ENCODE measurements at places on chromosomes 12 and 14.

- DNase-seq: no peak
These were observed 968.6 kb downstream of the DIO2 start for GRCh38 chr14:79242666-79243065.

- no peak for DNase-seq
These were observed 843.9 kb downstream of the FLRT2 start for GRCh38 chr14:86373886-86374285.

GRCh38 chr14:60532442-60532841 is 23.5 kb downstream of the SIX6 start:
- DNase-seq: no peak

- DNase-seq: no peak
These were observed 36.3 kb downstream of the PTGER2 start for GRCh38 chr14:52350445-52350844.

GRCh38 chr12:44771485-44772021 is 104.6 kb downstream of the NELL2 start:
- no peak for DNase-seq

GRCh38 chr14:71815110-71815509 is 117.1 kb upstream of the RGS6 start:
- DNase-seq: no peak

DNA sequence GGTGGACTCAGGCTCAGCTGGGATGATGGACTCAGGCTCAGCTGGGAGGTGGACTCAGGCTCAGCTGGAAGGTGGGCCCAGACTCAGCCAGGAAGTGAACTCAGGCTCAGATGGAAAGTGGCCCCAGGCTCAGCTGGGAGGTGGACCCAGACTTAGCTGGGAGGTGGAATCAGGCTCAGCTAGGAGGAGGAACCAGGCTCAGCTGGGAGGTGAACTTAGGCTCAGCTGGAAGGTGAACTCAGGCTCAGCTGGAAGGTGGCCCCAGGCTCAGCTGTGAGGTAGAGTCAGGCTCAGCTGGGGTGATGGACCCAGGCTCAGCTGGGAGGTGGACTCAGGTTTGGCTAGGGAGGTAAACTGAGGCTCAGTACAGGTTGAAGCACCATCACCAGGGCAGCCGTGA is 21.8 kb upstream of the C14orf180 start:
- no peak for DNase-seq

DNA sequence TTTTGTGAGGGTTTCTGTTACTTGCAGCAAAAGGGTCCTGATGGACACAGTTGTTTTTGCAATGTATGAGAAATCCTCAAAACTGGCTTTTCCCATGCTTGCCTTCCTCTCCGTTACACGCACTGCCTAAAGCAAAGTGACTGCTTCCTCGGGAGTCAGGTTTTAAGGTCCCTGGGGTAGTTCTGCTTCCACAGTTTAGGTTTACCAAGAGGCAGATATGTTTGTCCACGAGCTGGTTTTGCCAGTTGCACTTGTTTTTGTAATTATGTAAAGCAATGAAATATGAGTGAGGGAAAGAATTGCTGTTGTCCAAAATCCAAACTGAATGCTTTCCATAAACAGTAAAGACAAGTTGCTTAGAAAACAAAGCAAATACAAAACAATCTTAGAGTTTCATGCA is 290.7 kb upstream of the AMIGO2 start:
- DNase-seq: no peak

DNA sequence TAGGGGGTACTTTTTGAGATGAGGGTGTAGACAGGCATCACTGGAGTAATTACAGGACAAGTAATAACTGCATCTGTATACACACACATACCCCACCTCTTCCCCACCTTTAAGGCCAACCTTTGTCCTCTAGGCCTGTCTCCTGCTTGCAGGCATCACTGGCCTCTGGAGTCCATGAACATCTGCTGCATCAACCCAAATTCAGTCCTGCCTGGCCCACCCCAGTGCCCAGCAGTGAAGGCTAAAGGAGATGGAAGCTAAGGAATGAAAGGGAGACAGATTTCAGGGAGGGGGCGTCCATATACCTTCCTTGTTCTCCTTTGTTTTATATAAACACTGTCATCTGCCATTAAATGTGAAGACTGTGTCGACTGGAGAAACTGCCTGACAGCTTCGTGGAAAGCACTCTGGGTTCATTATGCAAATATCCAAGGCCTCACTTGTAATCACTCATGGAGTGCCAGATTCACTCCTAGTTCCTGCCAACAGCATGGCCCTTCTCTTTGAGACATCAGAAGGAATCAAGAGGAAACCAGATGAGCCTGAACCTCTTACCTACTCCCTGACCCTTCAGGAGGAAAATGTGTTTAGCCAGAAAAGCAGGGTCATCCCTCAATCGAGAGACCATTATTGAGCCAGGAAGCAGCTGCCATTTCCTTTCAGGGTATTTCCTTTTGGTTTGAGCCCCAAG is 64.4 kb downstream of the SERPINA3 start:
- no peak for DNase-seq

GRCh38 chr12:21725731-21726130 is 48.8 kb downstream of the KCNJ8 start:
- no peak for DNase-seq

- DNase-seq: no peak
These were observed at the start of gene GPR135 for GRCh38 chr14:59465316-59466135. Gene GPR135, minus strand, starts transcription at chr14:59465380. Its CDS starts 154 bp downstream, at chr14:59465226.

DNA sequence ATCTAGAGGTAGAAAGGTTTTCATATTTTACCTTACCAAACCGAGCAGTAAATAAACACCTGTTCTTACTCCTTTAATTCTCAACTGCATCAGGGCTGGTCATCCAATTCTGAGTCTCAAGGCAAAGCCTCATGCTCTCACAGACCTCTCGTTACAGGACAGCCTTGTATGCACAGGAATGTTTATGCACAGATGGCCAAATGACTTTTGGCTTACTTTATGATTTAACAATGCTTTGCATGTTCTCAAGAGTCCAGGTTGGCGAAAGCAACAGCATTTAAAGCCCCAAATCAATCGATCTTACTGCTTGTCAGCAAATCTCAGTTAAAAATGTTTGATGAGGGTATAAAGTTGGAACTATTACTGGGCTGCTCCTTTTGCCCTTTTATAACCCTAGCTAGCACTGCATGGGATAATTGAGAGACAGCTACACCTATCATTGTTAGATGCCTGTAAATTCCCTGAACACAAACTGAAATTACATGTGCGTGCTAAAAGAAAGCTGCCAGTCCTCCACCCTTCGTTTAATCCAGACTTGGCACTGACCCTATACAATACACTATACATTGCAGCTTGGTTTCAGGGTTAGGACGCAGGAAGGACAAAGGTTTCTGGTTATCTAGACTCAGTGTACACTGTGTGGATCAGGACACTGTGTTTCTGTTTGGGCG is 63.6 kb downstream of the TMCC3 start:
- no peak for DNase-seq

GRCh38 chr14:92411941-92412340 is 89.0 kb downstream of the SLC24A4 start:
- DNase-seq: no peak

DNA sequence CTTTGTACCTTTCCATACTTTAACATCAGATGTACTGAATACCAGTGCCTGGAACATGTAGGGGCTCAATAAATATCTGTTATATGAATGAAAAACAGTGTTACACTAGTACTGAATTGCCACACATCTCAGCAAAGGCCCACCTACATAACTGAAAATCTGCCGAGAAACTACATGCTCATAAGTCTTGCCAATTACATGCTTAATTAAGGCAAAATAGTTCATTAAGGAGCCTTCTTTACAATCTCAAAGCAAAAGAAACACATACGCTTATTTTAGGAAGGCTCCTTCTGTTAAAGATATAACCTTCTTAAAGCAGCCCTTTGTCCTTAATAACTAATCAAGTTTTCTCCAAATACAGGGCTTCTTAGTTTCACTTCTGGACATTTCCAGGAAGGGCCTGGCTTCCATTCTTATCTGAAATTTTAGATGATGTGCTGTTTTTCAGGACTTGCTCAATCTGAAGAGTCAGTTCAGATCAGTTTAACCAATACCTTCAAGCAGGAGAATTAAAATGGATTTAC is 11.5 kb downstream of the LIMA1 start:
- no peak for DNase-seq

DNA sequence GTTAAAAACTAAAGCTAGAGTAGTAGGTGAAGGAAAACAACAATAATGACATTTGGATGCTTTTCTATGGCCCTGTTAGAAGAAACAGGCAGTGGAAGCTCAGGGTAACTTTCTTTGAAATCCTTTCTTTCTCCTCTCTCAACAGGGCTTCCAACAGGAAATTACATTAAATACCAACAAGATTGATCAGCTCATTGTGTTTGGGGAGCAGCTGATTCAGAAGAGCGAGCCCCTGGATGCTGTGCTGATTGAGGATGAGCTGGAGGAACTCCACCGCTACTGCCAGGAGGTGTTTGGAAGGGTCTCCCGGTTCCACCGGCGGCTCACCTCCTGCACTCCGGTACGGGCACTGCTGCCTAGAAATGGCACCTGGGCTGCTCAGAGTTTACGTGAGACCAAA is 81.5 kb downstream of the ESR2 start:
- no peak for DNase-seq

GRCh38 chr12:112005419-112006395 is 7.3 kb downstream of the TMEM116 start:
- DNase-seq: no peak

DNA sequence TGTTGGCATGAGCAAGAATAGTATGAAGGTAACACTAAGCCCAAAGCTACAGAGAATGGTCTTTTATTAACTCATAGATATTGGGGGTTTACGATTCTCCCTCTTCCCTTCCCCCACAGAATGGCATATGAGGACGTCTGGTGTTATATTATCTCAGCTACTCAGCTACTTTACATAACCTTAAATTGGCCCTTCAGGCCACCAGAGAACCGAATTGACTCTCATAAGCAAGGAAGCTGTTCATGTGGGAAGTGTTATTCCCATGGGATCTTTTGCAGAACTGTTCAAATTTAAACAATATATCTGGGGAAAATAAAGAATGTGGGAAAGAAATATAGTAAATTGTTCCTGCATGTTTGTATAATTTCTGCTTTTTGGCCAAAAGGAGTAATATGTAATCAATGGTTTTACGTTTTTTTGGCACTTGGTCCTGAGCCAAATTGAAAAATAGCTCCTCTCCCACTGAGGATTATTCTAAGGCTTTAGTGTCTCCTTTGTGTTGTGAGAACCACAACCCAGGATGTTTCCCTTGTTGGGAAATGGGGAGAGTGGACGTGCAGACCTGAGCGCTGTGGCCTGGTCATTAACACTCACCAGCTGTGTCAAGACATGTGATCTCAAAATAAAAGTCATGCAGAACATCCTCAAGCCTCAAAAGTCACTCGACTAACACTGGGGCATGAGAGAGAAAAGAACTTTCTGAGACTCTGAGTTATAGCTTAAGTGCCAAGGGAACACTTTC is 31.8 kb upstream of the CMAS start:
- DNase-seq: no peak

DNA sequence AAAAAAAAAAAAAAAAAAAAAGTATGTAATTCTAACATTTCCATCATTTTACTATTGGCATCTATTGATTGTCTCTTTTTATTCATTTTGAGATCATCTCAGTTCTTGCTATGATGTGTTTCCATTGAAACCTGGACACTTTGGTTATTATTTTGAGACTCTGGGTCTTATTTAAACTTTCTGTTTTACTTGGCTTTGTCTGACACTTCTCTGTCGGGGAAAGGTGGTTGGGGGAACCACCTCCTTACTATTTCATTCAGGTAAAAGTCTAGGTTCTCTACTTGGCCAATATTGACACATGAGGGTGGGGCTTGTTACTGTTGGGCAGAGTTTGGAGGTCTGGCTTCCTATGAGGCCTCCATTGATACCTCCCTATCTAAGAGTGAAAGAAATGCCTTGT is 228.0 kb downstream of the NRXN3 start:
- no peak for DNase-seq

- no peak for DNase-seq
These were observed 31.8 kb upstream of the RCOR1 start for GRCh38 chr14:102560458-102561261.

- DNase-seq: no peak
These were observed 27.0 kb upstream of the AKAP5 start for GRCh38 chr14:64438181-64438841.

- DNase-seq: no peak
These were observed 3.7 kb downstream of the PPP4R4 start for GRCh38 chr14:94177806-94178205.

DNA sequence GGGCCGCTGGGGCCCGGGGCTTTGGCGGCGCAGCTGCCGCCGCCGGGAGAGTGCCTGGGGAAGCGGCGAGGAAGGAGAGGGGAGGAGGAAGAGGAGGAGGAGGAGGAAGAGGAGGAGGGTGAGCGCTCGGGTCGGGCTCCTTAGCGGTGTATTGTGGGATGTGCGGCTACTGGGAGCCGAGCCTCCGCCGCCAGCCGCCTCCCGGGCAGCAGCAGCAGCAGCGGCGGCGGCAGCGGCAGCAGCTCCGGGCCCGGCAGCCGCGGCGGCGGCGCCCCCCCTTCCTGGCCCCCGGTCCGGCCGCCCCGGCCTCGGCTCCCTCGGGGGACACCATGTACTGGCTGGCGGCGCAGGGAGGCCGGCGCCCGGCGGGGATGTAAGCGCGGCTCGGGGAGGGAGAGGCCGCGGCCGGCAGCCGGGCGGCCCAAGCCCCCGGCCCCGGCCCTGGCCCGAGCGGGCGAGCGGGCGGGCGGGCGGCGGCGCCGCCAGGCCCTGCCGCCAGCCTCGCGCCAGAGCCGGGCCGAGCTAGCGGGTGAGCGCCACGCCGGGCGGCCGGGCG is at the start of gene SETD1B:
Gene SETD1B (plus strand): TSS at position 149 of the 556 bp plus-strand sequence. CDS start 729 bp downstream, outside the sequence.
- no peak for DNase-seq

GRCh38 chr12:12081836-12082497 is 11.2 kb downstream of the BCL2L14 start:
- DNase-seq: no peak

DNA sequence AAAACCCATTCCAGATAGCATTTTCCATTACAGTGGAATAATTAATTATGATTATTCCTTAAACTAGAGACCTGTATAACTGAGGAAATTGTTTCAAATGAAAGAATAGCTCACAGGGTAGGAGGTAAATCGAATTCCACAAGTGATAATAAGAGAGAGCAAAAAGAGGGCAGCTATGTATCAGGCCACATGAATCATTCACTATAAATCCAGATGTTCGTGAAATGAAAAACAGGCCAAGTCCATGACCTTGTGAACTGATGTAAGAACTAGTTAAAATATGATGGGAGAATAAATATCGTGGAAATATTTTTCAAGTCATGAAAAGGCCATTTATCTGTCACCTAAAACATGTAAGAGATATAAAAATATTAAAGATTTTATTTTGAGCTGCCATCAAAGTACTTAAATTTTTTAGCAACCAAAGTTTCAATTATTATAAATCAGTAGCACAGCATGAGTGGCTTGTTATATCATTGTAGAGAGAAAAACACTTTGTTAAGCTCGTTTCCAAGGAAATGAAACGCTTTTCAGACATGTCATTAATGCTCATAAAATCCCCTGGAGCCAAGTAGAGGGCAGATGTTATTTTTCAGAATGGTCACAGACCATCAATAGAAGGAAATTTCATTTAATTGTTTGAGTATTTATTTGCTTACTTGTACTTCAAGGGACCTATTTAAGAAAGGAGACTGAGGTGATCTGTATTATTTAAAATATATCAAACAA is 120.6 kb upstream of the CDKN3 start:
- DNase-seq: no peak

DNA sequence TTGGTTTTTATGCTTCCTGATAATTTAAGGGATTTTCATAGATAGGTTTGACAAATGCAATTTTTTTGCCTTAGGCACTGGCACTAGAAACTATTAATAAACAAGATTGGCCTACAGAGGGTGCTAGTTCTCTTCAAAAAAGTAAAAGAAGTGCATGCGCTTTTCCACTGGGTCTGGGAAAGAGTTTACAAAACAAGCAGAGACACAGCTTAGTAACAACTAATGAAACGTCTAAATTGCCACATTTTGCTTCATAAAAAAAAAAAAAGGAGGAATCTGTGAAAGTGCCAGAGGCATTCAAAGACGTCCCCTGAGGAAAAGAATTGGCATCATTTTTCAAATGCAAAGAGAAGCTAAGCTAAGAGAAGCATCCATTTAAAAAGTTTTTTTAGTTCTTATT is 58.3 kb upstream of the EEA1 start:
- no peak for DNase-seq
